Thymus (tissue), 14 donors: ENCODE measurements at places on chromosomes 7 and 10.
A peak's percentile ranks its signal among the peaks of the same experiment; 100 is the strongest.

- DNase-seq = no peak
Measured at GRCh38 chr7:30070052-30070451, 41.8 kb downstream of the PLEKHA8 start.

- no peak for DNase-seq
Measured at GRCh38 chr10:93567277-93568104, 1.0 kb downstream of the FFAR4 start.

DNA sequence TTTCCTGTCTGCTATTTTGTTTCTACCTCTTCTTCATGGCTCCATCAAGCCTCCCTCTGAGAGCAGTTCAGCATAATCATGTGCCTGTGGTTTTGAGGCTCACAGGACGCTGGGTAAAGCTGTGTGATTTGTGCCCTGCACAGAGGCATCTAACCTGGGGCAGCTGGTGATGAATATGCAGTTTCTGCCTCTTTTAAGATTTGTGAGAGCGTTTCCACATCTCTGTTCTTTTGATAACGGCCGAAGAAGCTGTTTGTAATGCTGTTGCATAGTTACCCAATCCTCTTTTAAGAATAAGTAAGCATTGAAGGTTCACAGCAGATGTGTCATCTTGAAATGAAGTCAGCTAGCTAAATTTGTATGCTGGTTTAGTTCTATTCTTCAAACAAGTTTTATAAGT is 45.2 kb downstream of the PNLIPRP3 start:
- DNase-seq = no peak

- DNase-seq = no peak
Measured at GRCh38 chr10:50373821-50374501, 122.6 kb upstream of the ASAH2 start.

GRCh38 chr10:42475168-42476098 is 162.9 kb downstream of the ZNF33B start:
- DNase-seq = no peak

DNA sequence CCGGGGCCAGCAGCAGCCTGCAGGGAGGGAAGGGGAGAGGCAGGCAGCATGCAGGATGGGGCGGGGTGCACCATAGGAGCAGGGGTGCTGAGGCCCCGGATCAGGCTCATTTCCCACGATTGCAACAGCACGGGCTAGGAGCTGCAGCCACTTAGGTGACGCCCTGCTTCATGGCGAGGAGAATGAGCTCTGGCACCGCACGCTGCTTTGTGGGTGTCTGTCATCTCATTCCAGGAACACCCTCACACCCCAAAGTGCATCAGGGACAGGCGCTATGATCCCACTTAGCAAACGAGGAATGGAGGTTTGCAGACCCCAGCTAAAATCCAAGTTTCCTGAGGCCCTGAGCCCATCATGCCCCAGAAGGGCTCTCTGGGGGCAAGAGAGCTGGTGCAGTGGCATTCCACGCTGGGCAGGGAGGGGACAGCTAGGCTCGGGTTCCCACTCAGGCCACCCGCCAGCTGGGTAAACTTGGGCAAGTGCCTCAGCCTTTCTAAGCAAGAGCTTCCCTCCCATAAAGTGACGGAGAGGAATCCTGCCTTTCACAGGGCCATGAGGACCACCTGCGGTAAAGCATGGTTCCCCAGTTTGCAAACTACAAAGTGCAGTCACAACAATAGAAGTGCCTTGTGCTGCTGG is 9.3 kb downstream of the KCNH2 start:
- no peak for DNase-seq

DNA sequence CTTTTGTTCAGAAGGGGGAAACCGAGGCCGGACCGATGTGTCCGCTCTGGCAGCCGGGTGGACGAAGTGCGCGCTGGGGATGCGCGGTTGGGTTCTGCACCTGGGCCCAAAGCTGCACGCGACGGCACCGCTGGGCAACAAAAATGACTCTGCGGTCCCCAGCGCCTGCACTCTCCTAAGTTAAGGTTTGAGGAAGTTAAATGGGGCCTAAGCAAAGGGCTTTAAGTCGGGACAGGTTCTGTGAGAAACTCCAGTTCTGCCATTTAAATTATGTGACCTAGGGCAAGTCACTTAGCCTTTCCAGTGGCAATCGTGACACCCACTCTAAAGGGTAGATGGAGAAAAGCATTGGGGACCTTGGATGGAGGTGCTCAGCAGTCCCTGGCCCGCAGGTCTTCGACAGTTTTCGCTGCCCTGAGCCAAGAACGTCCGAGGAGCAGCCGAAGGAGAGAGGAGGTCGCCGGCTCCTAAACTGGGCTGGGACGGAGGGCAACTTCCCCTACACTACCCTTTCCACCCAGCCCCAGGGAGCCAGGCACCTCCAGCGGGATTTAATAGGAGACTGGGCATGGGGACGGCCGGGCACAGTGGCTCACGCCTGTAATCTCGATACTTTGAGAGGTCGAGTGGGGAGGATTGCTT is 534 bp upstream of the ACBD5 start:
- peak; percentile 29 for DNase-seq

DNA sequence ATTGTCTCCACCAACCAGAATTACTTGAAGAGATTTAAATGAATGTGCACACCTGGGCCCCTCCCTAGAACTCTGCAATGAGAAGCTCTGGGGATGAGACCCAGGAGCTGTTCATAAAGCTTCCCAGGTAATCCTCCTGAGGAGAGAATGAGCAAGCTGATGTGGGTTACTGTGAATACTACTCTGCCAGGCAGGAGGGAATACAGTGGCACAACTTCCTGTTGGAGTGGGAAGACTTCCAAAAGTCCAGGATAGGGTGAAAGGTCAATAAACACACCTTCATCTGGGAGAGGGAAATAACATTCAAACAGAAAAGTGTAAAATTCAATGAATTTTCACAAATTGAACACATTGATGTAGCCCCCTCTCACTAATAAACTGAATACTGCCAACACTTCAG is 351.4 kb downstream of the ABCA13 start:
- no peak for DNase-seq

DNA sequence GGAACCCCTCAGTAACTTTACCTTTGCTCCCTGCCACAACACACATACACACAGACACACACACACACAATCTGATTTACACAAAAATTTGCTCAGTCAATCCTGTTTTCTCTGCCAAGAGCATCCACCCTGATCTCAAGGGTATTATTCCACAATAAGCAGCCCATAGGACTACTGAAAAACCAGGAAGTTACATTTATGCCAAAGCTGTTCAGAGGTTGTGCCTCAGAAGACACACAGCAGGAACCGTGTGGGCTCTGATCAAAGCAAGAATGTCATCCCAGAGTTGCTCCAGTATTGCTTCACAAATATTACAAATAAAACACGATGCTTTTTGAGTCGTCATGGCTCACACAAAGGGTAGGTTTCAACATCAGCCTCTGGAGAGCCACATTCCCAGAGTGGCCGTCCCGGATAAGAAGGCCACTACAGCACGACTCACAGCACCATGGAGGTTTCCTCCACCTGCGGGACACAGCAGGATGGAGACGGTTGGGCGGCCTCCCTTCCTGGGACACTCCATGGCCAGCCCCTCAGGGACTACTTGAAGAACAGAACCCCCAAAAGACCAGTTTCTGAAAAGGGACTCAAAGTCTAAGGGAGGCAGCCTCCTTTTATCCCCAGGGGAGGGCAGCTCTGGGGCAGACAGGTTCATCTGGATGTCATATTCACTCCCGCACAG is 1.6 kb downstream of the AIFM2 start:
- DNase-seq = no peak

DNA sequence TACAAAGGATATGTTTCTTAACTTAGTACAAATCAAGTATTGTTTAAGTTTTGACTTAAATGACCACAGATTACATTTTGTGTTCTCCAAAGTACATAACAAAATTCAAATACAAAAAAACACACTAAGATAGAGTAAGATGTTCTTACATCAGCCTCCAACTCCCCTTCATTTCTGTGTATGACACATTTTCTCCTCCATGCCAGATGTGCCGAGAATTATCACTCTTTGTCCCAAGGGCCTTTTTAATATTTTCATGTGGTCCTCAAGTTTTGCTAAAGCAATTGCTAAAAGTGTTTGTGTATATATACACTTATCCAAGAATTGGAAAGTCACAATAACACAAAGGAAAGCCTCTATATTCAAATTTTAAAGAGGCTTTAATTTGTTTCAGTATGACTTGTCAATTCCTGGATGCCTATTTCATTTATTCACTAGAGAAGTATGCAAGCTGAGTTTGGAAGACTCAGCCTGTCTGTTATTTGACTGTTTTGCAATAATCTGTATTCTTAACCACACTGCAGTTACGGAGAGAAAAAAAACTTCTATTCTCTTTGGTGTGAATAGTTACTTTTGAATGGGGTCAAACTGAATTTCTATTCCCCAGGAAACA is 586.4 kb upstream of the SEMA3D start:
- DNase-seq = no peak

DNA sequence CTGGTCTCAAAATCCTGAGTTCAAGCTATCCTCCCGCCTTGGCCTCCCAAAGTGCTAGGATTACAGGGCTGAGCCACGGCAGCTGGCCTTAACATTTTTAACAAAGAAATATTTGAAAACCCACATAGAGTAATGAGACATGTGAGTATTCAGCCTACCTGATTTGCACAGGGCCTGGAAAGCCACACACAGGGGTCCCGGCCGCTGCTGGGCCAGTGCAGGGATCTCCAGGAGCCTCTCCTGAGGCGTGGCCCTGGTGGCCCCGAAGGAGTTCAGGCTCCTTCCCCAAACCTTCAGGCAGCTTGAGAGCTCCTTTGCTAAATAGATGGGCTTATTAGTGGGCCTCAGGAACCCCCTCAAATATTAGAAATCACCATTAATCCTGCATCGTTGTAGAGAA is 18.7 kb downstream of the CNPY1 start:
- DNase-seq = no peak

DNA sequence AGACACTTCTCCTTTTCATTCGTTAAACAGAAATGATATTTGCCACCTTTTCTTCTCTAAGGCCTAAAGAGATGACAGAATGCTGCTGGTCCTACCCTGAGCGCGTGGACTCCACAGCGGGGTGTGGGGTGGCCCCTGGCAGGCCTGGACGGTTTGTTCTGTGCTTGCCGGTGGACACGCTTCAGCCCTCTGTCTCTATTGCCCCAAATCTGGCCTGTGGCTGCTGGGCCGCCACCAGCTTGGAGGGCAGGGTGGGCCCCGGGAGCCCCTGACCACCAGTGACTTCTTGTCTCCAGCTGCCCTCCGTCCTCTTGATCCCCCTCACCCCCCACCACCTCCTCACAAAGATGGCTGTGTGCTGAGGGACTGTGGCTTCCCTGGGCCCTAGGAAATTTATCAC is 5.7 kb downstream of the CHST3 start:
- no peak for DNase-seq

GRCh38 chr10:5456563-5456962 is 42.8 kb downstream of the CALML5 start:
- DNase-seq = no peak

DNA sequence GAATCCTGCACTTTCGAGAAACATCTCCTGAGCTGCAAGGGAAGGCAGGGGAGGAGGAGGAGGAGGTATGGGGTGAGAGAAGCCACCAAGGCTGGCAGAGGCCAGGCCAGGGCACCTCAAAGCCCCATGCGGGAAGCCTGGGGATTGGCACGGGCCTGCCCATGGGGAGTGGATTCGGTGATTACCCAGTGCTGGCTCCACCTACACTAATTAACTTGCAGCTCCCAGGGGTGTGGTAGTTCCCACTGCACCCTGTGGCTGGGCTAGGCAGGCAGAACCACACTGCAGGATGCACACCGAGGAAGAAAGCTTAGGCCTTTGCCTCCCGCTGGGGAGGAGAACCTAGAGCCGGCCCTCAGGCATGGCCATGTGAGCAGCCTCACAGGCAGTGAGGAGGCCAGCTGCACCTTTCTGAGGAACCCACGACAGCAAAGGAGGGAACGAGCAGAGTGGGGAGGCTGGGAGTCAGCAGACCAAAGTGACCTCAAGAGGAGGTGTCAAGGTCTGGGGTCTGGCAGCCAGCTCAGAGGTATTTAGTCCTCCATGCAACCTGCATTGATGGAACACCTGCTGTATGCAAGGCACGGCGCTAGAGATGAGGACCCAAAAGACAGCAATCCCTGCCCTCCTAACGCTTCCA is 27.2 kb downstream of the GRID1 start:
- DNase-seq = no peak

- no peak for DNase-seq
Measured at GRCh38 chr10:74949843-74950765, 123.7 kb downstream of the KAT6B start.

- DNase-seq = no peak
Measured at GRCh38 chr7:102272917-102273748, 13.5 kb upstream of the SH2B2 start.

DNA sequence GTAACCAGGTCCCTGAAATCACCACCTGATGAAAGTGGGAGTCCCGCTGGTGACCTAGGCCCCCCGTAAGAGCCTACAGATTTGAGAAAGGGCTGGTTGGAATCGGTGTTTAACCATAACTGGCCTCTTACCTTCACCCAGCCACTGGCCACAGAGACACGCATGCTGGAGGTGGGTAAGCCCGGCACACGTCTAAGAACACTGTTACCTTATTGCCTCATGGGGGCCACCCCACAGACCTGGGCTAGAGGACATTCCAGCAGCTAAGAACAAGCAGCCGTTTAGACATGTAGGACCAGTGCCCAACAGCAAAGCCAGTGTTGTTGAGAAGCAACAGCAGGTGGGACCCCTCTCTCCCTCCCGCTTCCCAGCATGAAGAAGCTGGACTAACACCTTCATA is 2.5 kb upstream of the GDF2 start:
- no peak for DNase-seq

- DNase-seq = no peak
Measured at GRCh38 chr7:35450456-35451214, 196.7 kb upstream of the TBX20 start.

- DNase-seq = no peak
Measured at GRCh38 chr7:11726794-11727155, 105.2 kb downstream of the THSD7A start.

- no peak for DNase-seq
Measured at GRCh38 chr10:986881-987619, 1.2 kb upstream of the GTPBP4 start.
